ENCODE measurements at places on chromosomes 11 and 22.

GRCh38 chr11:8017894-8018483 is 30.9 kb downstream of the EIF3F start:
- DNase-seq: no peak

- DNase-seq: no peak
Measured at GRCh38 chr11:20880094-20880493, 210.7 kb downstream of the NELL1 start.

GRCh38 chr11:29562183-29562582 is 454.6 kb downstream of the KCNA4 start:
- DNase-seq: no peak

- no peak for DNase-seq
Measured at GRCh38 chr11:107916671-107917241, 11.5 kb upstream of the RAB39A start.
